ENCODE measurements at places on chromosomes 3 and 15.
A peak's percentile ranks its signal among the peaks of the same experiment; 100 is the strongest.

DNA sequence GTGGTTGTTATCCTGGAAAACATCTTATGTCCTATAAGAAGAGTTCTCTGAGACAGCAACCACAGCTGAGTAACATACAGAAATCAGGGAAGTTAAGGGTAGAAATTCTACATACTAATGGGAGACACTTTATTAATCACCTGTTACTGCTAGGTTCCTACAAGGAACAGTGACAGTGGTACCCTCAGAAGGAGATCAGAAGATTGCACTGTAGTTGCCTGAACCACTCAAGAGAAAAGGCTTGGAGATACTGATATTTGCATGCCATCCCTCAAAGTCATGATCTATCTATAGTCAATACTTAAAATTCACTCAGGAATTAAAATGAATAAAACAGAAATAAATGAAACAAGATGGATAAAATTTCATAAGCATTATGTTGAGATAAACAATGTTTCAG is 136.0 kb downstream of the LMLN start:
- DNase-seq: no peak

DNA sequence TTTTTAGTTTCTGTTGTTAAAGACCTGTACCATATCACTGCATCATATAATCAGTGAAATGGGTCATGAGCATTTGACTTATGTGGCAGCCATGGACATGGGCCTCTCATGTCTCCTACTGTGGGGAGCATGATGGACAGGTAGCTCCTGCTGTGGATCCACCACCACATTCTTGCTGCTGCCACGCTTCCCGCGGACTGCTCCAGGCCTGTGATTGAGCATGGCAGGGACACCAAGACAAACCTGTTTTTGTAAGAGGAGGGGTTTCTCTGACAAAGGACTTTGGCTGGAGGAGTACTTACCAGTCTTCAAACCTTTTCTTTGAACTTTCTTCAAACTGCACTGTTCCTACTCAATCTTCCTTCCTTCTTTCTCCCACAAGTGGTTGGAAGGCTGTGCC is 17.9 kb upstream of the P2RY14 start:
- DNase-seq: no peak

- DNase-seq: peak; percentile 58
Measured at GRCh38 chr3:66885326-66886000, 112.6 kb upstream of the KBTBD8 start.

DNA sequence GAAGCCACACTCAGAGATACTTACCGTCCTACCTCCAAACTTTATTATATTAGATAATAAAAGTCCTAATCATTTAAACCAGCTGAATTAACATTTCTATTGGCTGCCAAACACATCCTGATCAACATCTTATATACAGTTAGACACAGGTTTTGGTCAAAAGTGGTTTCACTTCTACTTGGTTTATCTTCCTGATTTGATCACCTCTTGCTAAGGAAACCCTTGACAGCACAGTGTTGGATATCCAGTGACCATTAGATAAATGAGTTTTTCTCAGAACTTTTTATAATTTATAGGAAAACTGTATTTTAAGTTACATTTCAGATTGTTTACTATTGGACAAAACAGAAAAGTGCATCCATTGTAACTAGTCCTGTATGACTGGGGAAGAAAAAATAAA is 198.4 kb upstream of the NR2F2 start:
- DNase-seq: no peak

GRCh38 chr3:159805411-159805772 is 183.2 kb upstream of the IL12A start:
- DNase-seq: no peak

- DNase-seq: no peak
Measured at GRCh38 chr15:33007303-33007855, 187.1 kb downstream of the FMN1 start.

GRCh38 chr3:194761384-194761783 is 75.7 kb downstream of the FAM43A start:
- no peak for DNase-seq

- DNase-seq: no peak
Measured at GRCh38 chr3:122943828-122944190, 83.8 kb downstream of the SEMA5B start.

DNA sequence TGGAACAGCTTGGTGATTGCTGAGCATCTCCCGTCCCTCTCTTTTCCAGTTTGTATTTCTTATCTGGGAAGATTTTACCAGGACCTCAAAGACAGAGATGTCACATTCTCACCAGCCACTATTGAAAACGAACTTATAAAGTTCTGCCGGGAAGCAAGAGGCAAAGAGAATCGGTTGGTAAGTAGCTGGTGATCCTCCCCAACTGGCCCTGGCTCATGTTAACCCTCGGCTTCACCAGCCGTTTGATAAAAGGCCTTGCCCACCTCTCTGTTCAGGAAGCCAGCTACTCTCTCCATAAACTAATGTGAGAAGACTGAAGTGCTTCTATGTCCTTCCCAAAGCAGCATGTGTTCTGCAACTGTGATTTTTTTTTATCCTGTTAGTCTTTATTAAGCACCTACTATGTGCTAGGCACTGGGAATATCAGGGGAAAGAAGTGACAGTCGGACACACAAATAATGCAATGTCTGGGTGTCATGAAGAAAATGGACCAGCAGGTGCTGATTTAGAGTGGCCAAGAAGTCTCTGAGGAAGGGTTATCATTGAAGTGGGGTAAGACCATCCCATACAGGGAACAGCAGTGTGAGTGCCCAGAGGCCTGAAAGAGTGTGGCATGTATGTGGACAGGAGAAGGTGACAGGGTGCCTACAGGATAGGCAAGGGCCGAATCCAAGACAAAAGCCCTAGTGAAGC is 1.2 kb downstream of the MANF start:
- no peak for DNase-seq

Data from fibroblast of skin of abdomen (primary cell).